ENCODE measurements at places on chromosomes 12 and 14.

DNA sequence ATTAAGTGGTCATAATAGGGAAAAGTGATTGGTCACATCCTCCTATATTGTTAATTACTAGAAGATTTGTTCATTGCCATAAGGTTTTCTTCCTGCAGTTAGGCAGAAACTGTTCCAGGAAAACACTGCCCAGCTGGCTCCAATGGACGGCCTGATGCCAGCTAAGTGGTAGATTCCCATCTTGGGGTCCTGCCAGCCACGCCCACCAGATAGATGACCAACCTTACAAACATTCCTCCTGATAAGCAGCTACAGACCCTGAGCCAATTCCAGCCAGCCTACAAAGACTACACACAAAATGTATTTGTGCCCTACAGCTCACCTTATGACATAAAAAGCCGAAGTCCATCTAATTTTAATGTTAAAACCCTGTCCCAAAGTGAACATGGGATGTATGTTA is 685.9 kb upstream of the USP15 start:
- no peak for DNase-seq

GRCh38 chr12:132390287-132391076 is 61.1 kb upstream of the GALNT9 start:
- no peak for DNase-seq

GRCh38 chr14:96149131-96149530 is 55.5 kb upstream of the BDKRB2 start:
- no peak for DNase-seq

- peak; percentile 95 for DNase-seq
Observed at GRCh38 chr14:92607702-92608429, 94.3 kb downstream of the RIN3 start.

- no peak for DNase-seq
Observed at GRCh38 chr14:56081139-56081538, 37.1 kb upstream of the PELI2 start.

DNA sequence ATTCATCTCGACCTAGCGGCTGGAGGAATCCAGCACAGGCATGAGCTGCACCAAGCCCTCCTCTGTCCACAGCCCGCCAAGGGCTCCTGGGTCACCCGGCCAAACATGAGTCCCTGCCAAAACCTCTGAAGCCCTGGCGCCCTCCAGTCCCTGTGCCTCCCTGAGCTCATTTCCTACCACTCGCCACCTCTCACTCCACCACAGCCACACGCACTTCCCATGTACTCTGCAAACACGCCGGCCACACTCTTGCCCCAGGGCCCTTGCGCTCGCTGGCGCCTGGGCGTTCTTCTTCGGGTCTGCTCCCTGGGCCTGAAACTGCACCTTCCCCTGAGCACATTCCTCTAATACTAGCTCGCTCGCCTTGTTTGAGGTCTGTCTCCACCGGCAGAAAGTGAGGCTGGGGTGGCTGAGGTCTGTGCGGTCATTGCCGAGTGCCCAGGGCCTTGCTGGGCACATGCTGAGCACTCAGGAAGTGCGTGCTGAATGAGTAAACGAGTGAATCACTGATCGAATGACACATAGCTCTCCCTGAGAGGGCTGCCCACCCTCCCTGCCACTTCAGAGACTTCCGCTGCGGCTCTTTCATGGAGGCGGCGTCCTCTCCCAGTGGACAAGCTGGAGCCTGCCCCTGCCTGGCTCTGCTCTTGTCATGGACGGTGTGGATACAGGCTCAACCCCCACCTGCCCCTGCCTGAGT is 33.7 kb upstream of the DLK1 start:
- peak; percentile 89 for DNase-seq

GRCh38 chr12:80707126-80707829 is at the start of gene MYF6:
TSS of gene MYF6 (plus strand) at chr12:80707634. CDS start at chr12:80707720, 86 bp downstream.
- no peak for DNase-seq

DNA sequence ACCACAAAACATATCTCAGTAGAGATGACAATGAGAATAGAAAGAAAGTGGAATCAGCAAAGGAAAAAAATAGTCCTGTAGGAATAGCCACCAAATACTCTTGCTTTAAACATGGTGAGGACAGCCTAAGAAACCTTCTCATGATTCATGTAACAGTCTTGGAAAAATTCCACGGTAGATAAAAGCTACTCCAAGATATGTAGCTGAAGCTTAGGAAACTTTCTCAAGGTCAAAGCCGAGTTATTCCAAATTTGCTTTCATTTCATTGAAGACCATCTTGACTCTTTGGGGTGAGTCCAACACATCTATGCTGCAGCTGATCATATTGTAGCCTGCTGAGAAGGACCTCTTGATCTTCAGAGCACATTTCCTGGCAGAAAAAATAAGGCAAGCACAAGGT is 157.6 kb downstream of the PAH start:
- DNase-seq, result no peak

GRCh38 chr12:1117970-1118563 is 127.0 kb downstream of the ERC1 start:
- peak; percentile 74 for DNase-seq

GRCh38 chr12:104643093-104643818 is 186.5 kb downstream of the CHST11 start:
- DNase-seq, result no peak

DNA sequence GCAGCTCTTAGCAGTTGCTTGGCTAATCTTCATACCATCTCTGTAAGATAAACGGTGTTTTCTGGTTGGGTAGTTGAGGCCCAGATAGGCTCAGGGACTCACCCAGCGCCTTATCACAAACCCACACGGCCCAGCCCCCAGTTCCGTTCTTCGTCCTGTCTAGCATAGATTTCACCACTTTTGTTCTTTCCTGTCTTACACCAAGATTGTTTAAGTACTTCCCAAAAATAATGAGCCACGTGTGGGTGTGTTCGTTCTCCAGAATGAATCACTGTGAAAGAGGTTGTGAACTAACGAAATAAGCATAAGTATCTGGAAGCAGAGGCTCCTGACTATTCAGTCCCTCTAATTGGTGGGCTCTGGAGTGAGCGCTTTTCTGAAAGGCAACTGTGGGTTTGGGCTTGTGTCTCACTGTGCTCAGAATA is 21.4 kb downstream of the ACVR1B start:
- DNase-seq, result peak; percentile 94

DNA sequence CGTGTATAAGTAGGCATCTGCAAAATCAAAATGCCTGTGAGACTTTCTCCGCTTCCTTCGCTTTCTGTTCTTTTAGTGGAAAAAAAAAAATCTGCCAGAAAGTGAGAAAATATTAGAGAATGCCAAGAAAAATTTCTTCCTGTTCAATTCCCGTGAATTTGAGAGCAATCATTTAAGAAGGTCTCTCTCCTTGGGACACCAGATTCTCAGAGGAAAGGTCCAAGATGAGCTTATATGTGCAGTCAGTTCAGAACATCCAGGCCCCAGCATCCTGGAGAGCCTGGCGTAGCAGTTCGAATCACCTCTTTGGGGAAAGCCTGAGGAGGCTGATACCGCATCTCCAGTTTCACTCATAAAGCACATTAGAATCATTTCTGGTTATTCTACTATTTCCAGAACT is 912.8 kb downstream of the GALC start:
- no peak for DNase-seq

- DNase-seq, result no peak
Observed at GRCh38 chr12:72075401-72075800, 136.8 kb downstream of the TPH2 start.

- DNase-seq, result no peak
Observed at GRCh38 chr14:100193417-100194357, 34.2 kb upstream of the DEGS2 start.

DNA sequence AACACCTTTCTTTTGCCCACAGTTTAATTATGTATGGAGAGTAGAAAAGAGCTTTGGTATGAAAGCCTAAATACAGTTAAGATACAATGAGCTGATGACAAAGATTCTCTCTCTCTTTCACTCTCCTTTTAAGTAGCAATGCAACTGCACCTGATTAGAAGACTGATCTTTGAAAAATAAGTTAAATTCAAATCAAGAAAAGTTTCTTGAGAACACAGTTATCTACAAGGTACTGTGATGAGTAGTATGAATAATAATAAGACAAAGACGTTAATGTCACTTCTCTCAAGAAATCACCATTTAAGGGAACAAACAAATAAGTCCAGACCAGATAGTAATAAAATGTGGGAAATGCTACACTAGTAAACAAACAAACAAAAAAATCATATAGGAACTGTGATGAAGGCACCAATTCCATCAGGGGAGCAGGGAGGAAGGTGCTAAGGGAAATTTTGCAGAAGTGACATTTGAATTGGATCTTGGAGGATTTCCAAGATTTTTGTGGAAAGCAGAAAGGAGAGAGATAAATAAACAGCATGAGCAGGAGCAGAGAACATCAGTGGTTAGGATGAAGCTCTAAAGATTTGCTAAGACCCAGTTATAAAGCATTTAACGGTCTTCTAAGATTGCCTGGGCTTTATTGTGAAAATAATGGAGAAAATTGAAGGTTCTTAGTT is 65.2 kb upstream of the STK38L start:
- DNase-seq, result peak; percentile 78

GRCh38 chr14:34350903-34351302 is 111.1 kb downstream of the SPTSSA start:
- no peak for DNase-seq

- peak; percentile 49 for DNase-seq
Observed at GRCh38 chr14:35341751-35342488, 49.7 kb downstream of the PSMA6 start.

GRCh38 chr12:46460682-46461210 is 88.2 kb upstream of the SLC38A2 start:
- no peak for DNase-seq

GRCh38 chr14:103070971-103071542 is 13.0 kb upstream of the LBHD2 start:
- DNase-seq, result no peak

DNA sequence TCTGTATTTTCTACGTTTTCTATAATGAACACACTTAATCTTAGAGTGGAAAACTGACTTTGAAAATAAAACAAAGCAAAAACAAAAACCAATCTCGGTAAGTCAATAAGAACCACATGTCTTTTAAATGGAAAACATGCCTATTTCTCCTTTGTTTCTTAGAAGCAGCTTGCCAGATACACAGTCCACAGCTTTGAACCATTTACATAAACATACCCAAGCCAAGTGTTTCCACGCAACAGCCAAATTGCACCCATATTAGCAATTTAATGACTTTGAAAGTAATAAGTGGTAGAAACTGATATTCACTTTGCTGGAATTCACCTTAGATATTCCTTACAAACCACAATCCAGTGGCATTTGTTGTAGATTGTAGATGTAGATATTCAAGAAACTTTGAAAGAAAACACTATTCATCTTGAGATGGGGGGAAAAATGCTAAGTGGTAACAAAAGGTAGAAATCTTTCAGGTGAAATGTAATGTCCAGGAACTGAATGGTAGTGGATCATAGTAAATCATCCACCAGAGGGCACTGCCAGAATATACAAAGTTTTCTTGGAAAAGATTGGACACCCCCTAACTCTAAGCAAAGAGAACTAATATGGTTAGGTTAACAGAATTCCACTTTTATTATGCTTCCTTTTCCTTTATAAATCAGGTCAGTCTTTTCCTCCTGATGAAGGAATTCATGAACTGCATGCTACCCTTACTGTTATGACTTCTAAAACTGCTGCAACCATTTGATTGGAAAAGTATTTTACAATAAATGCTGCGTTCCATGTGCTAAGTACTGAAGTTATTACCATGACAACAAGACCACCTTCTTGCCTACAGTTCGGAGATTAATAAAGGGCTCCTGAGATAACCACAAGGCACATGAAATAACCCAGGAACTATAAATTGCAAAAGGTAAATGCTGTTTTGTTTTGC is 69.8 kb downstream of the RERG start:
- peak; percentile 53 for DNase-seq

DNA sequence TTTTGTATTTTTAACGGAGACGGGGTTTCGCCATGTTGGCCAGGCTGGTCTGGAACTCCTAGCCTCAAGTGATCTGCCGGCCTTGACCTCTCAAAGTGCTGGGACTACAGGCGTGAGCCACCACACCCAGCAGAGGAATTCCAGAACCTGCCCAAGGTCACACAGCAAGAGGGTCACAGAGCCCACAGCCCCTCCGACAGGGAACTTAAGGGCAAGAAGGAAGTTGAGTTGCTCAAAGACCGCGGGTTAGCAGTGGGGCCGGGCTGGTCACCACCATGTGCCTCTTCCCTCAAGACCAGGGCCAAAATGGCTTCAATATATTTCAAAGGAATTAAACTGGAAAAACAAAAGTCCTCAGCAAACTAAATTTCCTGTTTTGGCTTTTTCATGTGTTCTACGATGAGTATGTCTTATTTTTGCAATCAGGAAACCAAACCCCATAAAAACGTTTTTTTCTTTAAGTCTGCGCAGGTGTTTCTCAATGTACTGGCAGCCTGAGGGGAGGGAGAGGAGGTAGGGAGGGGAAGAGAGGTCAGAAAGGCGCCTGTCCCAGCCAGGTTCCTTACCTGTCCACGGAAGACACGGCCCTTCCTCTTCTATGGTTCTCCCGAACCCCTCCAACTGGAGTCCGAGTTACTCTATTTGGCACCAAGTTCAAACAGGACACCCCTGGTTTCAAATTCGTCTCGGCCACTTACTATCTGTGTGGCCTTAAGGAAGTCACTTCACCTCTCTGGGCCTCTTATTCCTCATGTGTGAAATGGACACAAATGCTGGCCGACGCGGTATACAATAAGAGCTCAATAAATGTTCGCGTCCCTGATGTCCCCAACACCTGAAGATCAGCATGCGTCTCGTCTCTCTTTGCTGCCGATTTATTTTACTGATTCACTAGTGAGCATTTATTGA is 778 bp downstream of the SLC8B1 start:
- DNase-seq, result no peak

DNA sequence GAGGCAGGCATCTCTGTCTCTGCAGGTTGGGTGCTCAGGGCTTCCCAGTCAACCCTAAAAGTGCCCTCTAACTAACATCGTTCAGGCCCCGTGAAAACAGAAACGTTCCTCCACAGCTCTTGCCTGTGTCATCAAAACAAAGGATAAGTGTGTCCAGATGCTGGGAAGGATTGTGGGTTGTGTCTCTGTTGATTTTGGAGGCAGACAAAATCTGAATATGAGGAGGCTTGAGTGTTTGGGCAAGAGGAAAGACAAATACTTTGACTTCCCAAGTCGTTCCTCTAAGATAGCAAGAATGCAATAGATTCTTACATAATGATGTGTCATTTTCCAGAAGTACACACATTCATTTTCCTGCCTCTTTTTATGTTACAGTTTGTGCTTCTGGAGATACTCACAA is 52.9 kb downstream of the SERPINA3 start:
- DNase-seq, result peak; percentile 63

DNA sequence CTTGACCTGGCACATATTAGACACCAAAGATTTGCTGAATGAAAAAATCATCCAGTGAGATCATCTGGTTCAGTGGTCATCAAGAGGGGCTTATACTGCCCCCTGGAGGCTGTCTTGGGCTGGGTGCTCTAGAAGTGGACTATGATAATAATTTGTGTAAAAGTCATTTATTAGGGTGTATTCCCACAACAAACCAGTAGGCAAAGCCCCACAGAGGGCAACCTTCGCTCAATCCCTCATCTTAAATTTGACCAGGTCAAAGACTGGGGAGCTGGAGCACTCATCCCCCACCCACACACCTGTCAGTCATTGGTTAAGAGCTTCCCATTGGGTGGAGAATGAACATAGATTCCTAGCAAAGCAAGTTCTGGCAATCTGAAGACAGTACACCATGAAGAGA is 20.0 kb upstream of the FICD start:
- DNase-seq, result peak; percentile 43

GRCh38 chr14:85948153-85948552 is 418.2 kb downstream of the FLRT2 start:
- DNase-seq, result no peak
